ENCODE measurements at places on chromosomes 2 and 18.

GRCh38 chr18:24719791-24720190 is 259.4 kb downstream of the HRH4 start:
- no peak for DNase-seq

DNA sequence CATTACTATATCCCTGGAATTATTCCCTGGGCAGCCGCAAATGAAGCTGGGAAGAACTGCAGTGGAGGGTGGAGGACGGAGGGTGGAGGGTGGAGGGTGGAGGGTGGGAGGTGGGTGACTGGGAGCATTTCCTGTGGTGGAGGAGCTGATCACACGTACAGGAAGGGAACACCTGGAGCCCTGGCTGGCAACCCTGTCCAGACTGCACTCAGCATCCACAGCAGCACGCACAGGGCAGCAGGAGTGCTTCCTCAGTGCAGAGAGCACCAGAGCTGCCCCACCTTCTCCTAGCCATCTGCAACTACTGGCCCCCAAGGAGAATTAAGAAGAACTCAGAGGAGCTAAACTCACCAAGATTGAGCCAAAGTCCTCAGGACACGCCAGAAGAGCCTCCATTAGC is 249.9 kb downstream of the EIPR1 start:
- no peak for DNase-seq

DNA sequence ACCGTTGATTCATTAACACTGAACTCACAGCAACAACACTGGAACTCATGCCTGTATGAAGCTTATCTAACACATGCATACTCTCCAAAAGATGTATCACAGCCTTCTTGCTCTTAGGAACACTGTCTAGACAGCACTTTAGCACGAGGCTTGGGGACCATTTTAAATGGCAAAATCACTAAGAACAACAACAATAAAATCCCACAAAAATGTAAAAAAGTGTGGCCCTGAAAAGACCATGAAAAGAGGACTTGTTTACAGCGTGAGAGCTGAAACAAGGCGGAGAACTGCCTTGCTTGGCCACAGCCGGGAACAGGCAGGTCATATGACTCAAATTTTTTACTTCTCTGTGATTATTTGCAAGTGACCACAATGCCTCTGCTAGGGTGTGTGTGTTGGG is 48.1 kb downstream of the CHN1 start:
- no peak for DNase-seq

- DNase-seq = no peak
These were observed 7.6 kb upstream of the BMP10 start for GRCh38 chr2:68878753-68879152.

DNA sequence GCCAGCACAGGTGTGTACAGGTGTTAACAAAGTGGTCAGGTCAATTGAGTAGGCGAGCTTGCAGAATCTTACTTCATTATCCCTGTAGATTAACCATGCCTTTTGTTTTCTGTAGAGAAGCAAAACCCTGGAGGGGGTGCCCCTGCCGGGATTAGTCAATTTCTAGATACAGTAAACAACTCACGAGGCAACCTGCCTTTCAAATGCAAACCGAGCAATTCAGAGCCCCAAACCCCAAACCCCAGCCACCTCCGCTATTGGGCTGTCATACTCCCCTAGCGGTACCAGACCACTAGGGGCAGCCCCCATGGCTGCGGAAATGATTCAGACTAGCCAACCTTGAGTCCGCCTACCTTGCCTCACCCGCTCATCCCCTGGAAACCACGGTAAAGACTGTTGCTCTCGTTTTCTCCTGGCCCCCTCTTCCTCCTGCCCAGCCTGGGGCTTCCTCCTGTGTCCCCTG is 61.4 kb upstream of the KIF5C start:
- DNase-seq = peak; percentile 90

DNA sequence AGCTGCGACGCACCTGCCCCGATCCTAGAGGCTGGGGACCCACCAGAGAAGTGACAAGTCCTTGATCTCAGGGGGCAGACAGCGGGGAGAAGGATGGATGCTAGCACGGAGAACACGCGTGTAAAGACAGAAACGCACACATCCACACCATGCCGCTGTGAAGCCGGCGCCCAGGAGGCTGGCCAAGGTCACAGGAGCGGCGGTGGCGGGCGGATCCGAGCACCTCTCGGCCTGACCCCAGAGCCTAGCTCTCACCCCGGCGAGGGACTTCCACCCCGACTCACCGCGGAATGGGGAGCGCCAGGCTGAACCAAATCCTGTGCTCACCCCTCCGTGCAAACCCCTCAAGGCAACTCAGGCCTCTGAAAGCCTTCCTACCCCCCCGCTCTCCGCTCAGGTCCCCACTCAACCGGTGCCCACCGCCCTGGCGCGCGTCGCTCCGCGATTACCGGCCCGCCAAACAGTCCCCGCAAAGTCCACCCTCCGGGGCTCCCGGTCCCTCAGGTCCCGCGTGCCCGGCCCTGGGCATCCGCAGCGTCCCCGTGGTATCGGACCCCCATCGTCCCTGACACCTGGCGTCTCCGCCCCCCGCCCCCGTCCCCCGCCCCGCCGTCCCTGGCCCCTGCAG is 460 bp upstream of the LRRFIP1 start:
- DNase-seq = no peak

- DNase-seq = no peak
These were observed 77.5 kb upstream of the RANBP2 start for GRCh38 chr2:108641756-108642155.

- no peak for DNase-seq
These were observed 114.1 kb downstream of the ZBTB7C start for GRCh38 chr18:48294899-48295585.

- DNase-seq = no peak
These were observed 2.3 kb downstream of the PPM1B start for GRCh38 chr2:44171018-44171417.

DNA sequence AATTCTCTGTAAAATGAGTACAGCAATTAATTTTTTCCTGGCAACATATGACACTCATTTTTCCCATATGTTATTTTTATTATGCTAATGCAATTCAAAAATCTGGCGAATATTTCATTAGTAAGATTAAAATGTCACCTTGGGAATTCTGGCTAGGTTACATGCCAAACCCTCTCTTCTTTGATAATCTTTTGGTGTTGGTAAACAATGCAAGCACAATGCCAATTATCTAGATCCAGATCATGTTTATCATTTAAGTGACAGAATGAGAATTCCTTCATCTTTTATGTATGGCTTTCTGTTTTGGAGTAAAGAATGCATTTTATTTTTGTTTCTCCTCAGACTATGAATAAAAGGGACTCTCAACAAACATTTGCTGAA is 33.7 kb downstream of the GPR75 start:
- DNase-seq = no peak

DNA sequence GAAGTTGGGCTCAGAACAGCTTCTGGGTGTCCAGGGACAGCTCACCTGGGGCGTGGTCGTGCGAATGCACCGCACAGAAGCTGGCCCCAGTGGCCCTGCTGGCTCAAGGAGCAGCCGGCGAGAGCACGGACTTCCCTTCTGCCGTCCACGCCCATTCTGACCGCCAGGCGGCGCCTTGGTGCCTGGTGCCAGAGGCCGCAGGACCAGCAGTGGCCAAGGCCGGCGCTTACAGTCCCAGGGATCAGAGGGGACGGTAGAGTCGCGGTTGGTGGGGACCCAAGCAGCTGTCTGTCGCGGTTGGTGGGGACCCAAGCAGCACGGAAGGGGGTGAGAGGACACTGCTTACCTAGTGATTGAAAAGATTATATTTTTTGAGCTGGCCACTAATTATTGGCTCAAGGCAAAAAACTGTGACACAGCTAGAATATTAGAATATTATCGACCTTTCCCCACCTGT is 25.7 kb downstream of the NPPC start:
- DNase-seq = peak; percentile 58

- peak; percentile 6 for DNase-seq
These were observed 39.9 kb upstream of the CDC42EP3 start for GRCh38 chr2:37711308-37711731.

- DNase-seq = no peak
These were observed 37.1 kb downstream of the MYO3B start for GRCh38 chr2:170215021-170215420.

- DNase-seq = no peak
These were observed 87.4 kb upstream of the KLF7 start for GRCh38 chr2:207252979-207253645.

GRCh38 chr2:145652571-145653545 is 1132.9 kb upstream of the ZEB2 start:
- DNase-seq = no peak

GRCh38 chr2:201777043-201777442 is 3.7 kb downstream of the ALS2 start:
- no peak for DNase-seq

- DNase-seq = no peak
These were observed 129.4 kb upstream of the SRD5A2 start for GRCh38 chr2:31710121-31710520.

DNA sequence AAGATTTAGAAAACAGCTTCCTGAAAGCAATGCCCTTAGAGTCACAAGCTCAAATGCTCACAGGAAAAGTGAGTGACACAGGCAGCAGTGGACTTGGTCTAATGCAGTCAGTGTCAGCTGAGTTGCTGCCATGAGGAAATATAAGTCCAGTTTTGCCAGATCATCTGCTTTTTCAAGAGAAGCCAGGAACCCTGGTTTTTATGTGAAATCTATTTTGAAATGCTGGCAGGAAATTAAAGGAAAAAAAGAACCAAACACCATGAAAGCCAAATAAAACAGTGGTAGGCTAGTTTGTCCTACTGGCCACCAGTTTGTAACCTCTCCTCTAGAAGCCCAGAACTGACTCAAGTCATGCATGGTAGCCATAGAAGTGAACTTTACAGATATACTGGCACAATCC is 109.2 kb downstream of the THADA start:
- no peak for DNase-seq

GRCh38 chr18:10497206-10497749 is 28.5 kb upstream of the NAPG start:
- no peak for DNase-seq

GRCh38 chr2:234952270-234953115 is 676 bp downstream of the SH3BP4 start:
- DNase-seq = no peak

- no peak for DNase-seq
These were observed 34.5 kb upstream of the CTAGE1 start for GRCh38 chr18:22452226-22452668.

- no peak for DNase-seq
These were observed 119.7 kb upstream of the NFATC1 start for GRCh38 chr18:79275992-79276391.

GRCh38 chr2:48768669-48769068 is 13.1 kb upstream of the LHCGR start:
- no peak for DNase-seq

DNA sequence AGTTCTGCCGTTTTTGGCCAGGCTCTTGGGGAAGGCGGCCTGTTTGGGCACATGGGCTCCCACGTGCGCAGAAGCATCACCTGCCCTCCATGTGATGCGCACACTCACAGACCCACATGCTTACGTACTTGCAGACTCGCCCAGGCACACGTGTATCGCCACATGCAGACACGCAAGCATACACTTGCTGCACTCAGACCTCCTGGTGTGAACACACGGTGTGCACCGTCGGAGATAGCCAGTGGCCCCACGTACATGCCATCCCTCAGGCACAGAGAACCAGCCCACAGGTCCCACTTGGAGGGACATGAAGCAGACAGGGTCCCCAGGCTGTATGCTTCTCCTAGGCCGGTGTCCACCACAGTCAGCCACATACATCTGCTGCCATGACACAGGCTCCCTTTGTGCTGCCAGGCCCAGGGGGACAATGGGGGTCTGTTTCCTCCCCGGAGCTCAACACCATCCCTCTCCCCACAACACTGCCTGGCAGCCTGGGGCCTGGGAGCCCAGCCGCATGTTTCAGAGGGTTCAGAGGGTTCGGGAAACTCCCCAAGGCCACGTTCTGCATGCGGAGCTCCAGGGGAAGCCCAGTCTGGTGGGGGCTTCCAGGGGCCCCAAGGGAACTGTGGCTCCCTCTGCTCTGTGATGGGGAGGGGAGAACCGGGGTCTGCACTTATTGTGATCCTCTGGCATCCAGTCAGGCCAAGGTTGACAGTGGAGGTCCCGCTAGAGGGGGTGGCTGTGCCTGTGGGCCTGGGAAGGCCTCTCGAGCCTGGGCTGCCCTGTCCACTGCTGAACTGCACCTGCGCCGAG is 208.1 kb upstream of the HAAO start:
- DNase-seq = no peak

DNA sequence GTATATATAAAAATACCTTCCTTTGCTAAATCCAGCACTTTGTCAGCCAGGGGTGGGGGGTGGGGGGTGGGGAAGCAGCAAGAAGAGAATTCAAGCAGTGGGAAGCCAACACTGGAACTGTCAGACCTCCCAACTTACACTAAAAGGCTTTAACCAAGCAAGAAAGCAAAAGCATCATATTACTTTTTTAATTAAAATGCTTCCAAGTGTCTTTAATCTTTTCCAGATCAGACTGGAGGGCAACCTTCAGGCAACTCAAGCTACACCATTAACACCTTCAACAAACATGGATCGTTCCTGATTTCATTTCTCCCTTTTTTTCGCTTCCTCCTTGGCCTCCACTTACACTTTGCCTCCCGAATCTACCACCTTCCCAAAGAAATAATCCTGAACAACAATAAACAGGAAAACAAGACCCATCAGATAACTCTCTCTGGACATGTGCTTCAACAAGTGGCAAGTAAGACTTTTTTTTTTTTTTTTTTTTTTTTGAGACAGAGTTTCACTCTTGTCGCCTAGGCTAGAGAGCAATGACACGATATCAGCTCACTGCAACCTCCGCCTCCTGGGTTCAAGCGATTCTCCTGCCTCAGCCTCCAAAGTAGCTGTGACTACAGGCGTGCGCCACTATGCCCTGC is 35.5 kb downstream of the ZNF521 start:
- no peak for DNase-seq

DNA sequence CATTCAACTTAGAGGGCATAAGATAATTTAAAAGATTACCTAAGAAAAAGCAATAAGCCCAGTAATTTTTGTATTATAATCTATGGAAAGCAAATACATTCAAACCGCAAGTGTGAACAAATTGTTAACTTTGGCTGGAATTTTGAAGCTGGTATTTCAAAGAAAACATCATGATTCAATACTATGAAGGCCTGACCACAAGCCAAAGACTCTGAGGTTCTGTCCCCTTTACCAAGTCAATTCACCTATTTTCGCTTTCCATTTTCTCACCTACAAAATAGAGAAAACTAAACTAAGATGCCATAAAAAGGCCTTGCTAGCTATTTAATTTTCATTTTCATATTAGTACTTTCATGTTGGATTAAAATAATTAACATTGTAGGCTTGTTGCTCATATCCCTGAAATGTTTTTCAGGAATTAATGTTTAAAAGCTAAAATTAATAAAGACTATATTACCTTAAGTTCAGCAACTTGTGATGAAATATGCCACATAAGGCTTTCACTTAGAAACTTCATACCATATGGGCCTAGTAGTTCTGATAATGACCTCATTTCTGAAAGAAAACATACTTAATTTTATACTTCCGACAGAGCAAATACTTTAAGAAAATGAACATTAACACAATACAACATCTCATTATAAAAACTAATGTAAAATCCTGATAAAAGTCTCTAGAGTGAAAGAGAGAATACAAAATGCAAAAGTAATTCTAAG is 85.7 kb upstream of the FRZB start:
- no peak for DNase-seq

GRCh38 chr2:22110244-22110651 is 986.5 kb downstream of the TDRD15 start:
- DNase-seq = no peak
